CD4-positive, alpha-beta T cell treated with Interleukin-4 for 1 hour (primary cell): ENCODE measurements at places on chromosomes 11 and 22.

- DNase-seq = no peak
Measured at GRCh38 chr22:22061085-22062077, 78.8 kb upstream of the TOP3B start.

- DNase-seq = no peak
Measured at GRCh38 chr11:13329670-13330356, 52.2 kb downstream of the BMAL1 start.

DNA sequence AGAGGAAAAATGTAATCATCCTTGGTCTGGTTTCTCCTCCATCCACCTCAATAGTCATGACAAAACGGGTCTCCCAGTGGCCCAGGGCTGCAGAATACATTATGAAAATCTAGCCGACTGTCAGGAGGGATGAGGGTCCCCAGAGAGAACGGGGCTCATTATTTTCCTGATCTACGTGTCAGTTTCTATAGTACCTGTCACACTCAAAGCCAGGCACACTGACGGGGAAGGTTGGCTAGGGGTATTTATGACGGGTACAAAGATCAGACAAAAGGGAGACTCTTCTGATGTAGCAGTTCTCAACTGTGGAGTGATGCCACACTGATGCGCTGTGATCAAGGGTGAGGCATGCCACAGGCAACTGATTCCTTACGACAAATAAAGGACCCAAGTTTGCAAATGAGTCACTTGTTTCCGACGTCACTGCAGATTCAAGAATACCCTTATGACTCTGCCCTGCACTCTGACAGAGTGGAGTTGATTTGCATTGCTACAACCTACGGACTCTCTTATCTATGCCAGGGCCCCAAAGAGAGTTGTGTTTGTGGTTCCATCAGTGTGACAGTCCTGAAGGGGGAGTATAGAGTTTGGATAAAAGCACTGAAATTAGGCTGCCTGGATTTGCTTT lies 188.2 kb upstream of the TBCEL start:
- DNase-seq = no peak

GRCh38 chr11:11588891-11589290 lies 32.9 kb downstream of the GALNT18 start:
- DNase-seq = no peak

GRCh38 chr11:118231461-118231860 lies 6.7 kb upstream of the JAML start:
- DNase-seq = no peak

GRCh38 chr11:128336203-128336602 lies 251.2 kb downstream of the ETS1 start:
- DNase-seq = no peak
